ENCODE measurements at places on chromosomes 5 and 9.
A peak's percentile ranks its signal among the peaks of the same experiment; 100 is the strongest.

DNA sequence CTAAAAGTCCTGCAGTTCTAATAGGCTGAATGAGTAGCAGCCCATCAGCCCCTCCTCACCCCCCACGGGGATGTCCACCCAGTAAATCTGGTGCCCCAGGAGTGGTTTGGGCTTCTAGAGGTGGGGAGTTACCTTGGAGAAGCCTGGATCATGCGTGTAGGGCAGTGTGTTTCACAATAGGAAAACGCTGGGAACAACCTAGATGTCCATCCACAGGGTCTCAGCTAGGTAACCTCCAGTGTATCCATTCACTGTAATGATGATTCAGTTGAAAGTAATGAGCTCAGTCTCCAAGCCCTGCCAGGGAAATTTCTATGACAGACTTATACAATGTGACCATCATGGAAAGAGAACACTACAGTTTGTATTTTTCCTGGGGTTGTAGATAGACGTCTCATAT, 51.8 kb downstream of the NDST1 start:
- DNase-seq, result peak; percentile 64

DNA sequence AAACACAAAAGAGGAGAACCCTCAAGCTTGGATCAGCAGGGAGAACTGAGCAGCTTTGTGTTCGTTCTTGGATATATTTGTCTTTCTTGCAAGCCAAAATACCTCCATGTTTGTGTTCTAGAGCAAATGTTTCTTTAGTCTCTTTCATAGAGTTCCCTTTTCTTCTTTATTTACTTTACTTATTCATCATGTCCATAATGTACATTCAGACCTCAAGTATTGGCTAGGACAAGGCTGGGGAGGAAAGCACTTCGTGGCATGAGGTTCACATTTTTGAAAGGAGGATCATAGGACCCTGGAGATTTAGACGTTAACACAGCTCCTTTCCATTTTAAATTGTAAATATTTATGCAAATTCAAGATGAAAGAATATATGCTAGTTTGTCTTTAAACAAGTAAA, 590.2 kb upstream of the MEF2C start:
- peak; percentile 65 for DNase-seq

GRCh38 chr5:170389550-170389892, 354 bp upstream of the KCNMB1 start:
- DNase-seq, result no peak

DNA sequence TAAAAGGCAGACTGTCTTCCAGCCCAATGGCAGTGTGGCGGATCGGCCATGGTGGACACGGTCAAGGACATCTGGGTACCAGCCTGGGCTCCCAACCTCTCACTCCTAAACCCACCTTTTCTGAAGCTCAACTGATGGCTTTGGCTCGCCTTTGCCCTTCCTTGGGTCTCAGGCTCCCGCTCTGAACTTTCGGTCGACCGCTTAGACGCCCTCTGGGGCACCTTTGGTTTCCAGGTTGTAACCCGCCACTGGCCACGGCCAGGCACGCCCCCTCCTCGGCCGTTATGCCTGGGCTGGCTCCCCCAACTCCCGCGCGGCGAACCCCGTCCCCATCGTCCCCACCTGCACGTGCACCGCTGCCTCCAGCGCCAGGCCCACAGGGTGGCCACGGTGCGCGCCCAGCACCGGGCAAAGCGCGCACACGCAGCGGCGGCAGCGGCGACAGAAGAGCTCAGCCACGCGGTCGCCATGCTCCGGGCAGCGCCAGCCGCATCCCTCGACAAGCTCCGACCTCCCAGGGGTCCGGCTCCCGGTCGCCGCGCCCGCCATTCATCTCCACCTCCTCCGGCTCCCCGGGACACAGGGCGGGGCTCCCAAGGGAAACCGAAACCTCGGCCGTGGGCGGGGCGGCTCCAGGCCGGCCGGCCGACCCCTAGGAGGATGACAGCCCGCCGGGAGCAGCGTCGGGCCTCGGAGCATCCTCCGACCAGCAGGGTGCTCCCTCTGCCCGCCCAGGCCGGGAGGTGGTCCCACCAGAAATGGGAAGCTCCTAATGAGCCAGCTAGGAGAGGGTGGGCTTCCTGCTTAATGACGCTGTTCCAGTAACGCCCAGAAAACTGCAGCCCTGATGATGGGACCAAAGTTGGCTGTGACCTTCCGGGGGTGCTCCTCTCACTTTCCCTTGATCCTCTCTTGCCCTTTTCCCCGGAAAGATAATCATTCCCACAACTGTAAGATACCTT, at the start of gene TRIM14:
TSS of gene TRIM14 (minus strand) at position 583 of the 962 bp plus-strand sequence. CDS start at position 549, 34 bp downstream.
- peak; percentile 58 for DNase-seq

GRCh38 chr5:72509401-72509800, 2.2 kb upstream of the ZNF366 start:
- DNase-seq, result no peak

- DNase-seq, result no peak
Observed at GRCh38 chr9:113220467-113221002, 542 bp downstream of the FKBP15 start.
